ENCODE measurements at places on chromosomes 2 and 18.

DNA sequence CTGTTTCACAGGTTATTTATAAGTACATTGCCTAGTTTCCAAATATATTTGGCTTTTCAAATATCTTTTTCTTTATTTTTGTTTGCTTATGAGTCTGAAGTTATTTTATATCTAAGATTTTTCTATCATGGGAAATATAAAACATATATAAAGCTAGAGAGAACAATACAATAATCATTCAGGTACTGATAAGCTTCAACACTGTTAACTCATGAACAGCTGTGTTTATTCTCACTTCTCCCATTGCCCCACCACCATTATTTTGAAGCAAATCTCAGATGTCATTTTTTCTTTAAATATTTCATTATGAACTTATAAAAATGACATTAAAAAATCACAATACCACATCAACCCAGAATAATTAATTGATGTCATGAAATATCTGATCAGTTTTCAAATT lies 9.7 kb downstream of the CAMKMT start:
- no peak for DNase-seq

DNA sequence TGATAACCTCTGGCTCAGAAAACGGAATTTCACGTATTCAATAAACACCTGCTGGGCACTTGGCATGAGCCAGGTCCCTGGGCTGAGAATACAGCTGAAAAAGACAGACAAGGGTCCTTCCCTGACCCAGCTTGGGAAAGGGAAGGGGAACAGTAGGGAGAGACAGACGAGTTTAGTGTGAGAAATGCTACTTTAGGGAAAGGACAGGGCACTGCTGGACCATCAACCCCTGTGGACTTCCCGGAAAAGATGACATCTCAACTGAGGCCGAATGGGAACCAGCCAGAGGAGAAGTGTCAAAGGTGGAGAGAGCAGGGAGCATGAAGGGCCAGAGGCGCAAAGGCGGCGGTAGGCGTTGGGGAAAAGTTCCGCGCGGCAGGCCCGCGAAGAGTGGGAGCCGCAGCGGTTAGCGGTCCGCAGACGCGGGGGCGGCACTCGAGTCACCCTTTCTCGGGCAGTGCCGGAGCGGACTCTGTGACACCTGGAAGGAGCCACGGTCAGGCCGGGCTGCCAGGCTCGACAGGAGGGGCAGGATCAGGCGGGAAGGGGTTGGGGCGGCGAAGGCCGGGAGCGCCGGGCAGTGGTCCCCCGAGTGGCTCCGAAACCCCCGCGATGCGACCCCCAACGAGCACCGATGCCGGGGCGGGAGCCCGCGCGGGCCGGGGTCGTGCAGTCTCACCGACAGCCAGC lies 519 bp downstream of the TEX261 start:
- DNase-seq: no peak

DNA sequence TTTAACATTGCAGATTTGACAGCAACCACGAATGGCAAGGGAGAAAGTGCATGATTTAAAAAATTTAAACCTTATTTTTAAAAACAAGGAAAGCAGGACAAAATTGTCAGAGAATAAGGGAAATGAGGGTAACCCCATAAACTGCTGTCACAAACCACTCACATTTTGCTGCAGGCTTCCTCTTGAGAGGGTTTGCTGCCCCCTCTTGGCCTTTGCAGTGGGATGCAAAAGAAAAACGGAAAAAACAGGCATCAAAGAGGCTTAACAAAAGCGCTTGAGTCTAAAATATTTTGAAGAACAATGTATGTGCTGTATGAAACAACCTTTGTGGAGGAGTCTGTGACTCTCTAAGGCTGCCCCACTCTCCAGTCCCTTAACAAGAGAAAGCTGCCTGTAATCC lies 91.6 kb downstream of the TMX3 start:
- DNase-seq: peak; percentile 5

- no peak for DNase-seq
These were observed 41.4 kb downstream of the FAM178B start for GRCh38 chr2:96945014-96945413.

DNA sequence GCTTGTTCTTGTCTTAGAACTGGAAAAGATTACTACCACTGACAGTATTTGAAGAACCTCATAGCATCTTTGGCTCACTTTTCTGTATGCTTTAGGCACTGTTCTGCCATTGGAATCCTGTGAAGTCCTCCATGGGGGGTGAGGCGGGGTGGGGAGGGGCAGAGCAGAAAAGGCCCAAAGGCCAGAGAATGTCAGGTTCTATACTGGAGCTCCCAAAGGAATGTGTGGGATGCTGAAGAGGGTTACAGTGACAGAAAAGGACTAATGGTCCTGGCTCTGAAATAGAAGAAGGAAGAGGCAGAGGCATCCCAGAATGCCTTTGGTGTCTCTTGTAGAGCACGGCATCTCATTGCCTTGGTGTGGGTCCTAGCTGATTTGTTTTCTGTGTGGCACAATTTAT lies 141.9 kb downstream of the HAUS1 start:
- DNase-seq: no peak

DNA sequence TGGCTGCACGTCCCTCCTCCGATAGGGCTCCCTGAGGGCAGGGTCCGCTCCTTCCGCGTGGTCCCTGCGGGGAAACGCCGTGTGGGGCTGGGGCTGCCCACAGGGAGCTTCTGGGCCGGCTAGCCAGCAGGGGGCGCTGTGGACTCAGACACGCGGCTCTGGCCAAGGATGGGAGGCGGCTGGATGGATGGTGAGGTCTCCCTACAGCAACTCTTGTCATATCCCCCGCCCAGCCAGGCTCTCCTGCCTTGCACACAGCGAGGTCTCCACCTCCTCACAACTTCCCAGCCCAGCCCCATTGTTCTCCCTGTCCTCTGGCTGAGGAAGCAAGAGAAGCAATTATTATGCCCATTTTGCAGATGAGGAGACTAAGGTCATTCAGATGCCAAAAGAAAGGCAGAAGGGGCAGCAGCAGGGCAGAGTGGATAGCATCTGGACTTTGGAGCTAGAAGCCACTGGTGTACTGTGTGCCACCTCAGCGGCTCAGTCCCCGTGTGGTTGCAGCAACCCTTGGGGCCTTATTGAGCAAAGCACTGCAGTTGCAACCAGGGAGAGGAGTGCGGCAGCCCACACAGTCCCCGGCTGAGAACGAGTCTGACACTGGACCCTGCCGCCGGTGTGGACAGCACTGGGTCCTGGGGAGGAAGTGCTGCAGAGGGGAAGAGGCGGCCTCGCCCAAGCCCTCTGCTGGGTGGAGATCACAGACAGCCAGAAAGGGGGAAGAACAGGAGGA lies 99.0 kb downstream of the ZFP36L2 start:
- DNase-seq: peak; percentile 92

DNA sequence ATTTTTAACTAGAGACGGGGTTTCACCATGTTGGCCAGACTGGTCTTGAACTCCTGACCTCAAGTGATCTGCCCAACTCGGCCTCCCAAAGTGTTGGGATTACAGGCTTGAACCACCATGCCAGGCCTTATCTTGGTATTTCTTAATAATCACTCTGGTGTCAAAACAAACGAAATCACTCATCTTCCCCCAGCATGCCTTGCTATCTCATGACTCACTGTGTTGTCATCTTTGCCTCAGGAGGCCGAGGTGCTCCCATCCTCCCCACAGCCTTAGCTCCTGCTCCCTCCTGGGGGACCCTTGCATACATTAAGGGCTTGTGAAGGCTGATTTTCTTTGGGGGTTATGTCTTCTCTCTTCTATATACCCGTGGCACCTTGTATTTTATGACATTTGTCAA lies 250.1 kb upstream of the DPP10 start:
- no peak for DNase-seq

- no peak for DNase-seq
These were observed 82.5 kb upstream of the KCNE4 start for GRCh38 chr2:222969491-222969890.

- DNase-seq: no peak
These were observed 127.6 kb downstream of the PMAIP1 start for GRCh38 chr18:60027397-60027796.

DNA sequence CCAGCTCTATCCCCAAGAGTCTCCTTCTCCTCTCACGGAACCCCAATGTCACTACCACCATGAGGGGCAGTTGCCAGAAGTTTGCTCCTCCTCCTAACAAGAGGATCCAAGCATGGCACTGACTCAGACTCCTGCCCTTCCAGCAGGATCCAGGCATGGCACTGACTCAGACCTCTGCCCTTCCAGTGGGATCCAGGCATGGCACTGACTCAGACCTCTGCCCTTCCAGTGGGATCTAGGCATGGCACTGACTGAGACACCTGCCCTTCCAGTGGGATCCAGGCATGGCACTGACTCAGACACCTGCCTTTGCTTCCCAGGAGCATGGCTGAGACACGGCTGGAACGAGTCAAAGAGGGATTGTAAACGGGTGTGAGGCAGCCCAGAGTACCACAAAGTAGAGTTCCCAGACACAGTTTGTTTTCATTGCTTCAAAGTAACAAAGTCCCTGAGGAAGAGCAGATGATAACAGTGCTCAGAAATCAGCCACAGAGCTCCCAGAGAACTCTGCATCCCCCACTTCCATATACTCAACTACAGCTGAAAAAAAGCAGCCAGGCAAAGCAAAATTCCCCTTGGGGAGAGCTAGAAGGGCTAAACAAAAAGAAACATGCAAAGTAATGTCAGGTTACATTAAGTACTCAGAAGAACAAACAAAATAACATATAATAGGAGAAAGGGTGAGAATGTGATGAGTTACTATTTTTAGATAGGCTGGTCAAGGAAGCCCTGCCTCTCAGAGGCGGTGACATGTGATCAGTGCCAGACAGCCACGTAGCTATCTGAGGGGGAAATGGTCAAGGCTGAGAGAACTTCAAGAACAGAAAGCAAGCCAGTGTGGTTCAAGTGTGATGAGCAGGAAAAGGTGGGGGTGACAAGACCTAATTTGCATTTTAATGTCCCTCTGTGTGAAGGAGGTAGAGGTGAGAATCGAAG lies 3.0 kb downstream of the BUB1 start:
- no peak for DNase-seq

- DNase-seq: no peak
These were observed 10.7 kb downstream of the LPIN1 start for GRCh38 chr2:11757101-11757500.

DNA sequence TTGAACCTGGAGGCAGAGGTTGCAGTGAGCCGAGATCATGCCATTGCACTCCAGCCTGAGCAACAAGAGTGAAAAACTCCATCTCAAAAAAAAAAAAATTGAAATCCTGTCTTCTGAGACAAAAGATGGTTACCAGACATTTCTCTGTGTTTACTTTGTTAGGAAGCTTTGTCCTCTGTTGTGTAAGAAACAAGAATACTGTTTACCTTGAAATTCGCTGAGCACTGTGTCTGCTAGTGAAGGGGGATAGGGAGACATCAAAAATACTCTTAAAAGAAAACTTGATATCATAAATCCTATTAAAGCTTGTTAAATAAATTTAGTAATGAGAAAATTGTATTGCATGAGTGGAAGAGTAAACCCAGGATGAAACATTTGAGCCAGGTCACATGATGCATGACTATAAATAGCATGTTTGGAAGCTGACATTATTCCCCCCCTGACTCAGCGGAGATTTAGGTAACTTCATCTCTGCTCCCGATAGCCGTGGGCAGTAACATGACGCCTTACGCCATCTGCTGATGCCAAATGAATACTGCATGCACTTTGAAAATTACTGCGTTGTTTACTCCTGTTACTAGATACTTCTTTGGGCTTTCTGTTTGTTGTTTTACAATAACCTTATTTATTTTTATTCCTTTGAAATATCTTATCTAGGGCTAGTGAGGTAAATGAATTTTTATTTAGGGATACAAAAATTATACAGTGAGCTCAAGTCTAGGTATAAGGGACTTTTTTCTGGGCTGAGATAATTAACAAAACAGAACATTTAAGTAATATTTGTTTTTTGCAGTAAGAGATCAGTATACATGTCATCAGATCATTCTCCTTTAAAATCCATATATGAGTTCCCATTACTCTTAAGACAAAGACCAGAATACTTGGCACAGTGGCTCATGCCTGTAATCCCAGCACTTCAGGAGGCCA lies 134.9 kb downstream of the MAP3K20 start:
- peak; percentile 8 for DNase-seq

- no peak for DNase-seq
These were observed 158.5 kb upstream of the REV1 start for GRCh38 chr2:99648178-99648844.

- no peak for DNase-seq
These were observed 134.9 kb downstream of the FAM161A start for GRCh38 chr2:61718965-61719364.

DNA sequence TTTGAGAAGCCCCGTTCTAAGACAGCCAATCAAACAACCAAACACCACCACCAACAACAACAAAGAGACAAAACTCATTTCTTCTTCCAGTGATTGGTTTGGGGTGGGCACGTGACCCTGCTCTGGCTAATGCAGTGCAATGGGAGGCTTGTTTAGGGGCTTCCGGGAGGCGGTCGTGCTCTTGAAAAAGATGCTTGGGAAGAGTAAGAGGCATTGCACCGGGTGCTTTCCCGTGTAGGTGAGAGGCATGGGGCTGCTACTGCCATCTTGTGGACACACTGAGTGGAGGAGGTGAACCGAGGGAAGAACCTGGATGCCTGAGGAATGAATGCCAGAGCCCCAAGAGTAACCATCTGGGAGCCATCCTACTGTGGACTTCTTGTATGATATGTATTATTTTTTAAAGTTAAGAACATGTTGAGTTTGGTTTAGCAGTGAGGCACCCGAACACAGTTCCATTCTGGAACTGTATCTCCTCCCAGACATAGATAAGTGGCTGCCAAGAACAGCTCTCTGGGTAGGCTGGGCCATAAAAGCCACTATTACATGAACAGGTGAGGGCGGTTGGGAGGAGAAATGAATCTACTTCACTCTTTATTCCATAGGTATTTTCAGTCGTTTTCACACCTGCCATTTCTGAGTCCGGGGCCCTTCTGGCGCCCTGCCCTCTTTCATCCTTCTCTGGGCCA lies 19.1 kb upstream of the ARHGAP25 start:
- DNase-seq: no peak

- DNase-seq: no peak
These were observed 88.9 kb downstream of the MCFD2 start for GRCh38 chr2:46826569-46827245.

DNA sequence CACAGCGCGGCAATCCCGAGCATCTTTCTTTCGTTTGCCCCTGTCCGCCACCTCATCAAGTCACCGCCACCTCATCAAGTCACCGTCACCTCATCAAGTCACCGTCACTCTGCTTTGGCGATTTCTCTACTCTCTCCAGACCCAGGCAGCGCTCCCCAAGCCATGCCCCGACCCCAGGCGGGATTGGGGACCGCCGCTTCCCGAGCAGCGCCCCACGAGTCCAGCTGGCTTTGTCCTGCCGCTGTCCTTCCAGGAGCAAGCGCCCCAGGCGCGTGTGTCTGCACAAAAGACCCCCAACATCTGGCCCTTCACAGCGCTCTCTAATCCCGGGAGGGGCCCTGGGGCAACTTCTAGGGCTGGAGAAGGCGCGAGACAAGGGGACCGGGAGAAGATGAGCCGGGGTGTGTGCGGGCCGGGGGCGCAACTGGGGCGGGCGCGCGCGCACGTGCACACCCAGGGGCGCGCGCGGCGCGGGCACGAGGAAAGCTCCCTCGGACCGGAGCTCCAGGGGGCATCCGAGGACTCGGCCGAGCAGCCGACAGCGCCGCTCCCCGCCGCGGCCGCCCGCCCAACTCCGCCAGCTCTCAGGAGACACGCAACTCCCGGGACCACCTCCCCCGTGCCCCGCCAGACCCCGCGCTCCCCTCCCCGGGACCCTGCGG lies 633 bp upstream of the RNF152 start:
- DNase-seq: no peak

Measured in activated T-cell treated with anti-CD3 and anti-CD28 coated beads for 1 hour (primary cell).